ENCODE measurements at places on chromosomes 4 and X.

DNA sequence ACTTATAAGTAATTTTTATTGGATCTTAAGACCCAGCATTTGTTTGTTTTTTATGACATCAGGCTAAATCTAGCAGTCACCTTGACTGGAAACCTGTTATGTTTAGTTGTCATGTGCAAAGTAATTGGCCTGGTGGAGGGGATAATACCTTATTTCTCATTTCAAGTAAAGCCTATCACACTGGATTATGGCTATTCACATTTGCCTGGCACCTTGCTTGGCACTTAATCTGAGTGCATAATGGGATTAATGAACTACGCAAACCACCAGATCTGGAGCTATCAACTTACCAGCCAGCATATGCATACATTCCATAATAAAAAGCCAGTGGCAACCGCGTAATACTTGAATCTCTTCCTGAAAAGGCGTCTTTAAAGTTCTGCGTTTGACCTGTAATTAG, 23.2 kb downstream of the SLC7A11 start:
- no peak for DNase-seq

DNA sequence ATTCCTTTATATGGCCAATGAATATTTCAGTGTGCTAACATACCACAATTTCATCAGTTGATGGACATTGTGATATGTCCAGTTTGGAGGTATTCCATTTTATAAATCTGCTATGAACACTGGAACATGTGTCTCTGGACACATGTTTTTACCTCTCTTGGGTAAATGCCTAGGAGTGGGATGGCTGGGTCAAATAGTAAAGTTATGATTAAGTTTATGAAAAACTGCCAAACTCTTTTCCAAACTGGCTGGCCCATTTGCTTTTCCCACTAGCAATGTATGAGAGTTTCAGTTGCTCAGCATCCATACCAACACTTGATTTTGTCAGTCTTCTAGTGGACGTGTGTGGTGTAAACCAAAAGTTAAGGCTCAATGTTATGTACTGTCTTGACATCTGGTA, 40.5 kb downstream of the CEP44 start:
- DNase-seq: no peak

GRCh38 chr4:156948738-156949137, 22.9 kb downstream of the PDGFC start:
- no peak for DNase-seq

GRCh38 chr4:152266831-152267480, 268.9 kb downstream of the FBXW7 start:
- DNase-seq: no peak

DNA sequence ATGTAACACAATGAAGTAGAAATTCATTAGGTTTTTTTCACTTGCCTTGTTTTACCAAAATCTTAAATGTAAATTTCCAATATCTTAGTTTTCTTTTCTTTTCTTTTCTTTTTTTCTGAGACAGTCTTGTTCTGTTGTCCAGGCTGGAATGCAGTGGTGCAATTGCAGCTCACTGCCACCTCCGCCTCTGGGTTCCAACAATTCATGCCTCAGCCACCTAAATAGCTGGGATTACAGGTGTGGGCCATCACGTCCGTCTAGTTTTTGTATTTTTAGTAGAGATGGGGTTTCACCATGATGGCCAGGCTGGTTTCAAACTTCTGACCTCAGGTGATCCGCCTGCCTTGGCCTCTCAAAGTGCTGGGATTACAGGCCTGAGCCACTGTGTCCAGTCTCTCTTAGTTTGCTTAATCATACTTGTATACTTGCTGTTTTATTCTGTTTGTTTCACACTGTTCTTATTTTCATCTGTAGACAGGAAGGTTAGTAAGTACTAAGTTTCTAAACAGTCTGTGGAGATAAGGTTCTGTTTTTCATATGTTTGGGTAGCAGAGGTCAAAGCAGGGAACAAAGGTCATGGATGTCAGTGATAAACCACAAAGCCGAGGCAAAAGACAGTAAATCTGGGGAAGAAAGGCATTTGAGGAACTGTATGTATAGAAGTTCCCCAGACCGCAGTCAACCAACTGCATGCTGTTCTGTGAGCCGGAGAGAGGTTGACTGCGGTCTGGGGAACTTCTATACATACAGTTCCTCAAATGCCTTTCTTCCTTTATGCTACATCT, 129.1 kb downstream of the CBR4 start:
- no peak for DNase-seq

- no peak for DNase-seq
Measured at GRCh38 chr4:162221148-162221547, 57.3 kb upstream of the FSTL5 start.

GRCh38 chr4:148790691-148791090, 348.5 kb upstream of the NR3C2 start:
- no peak for DNase-seq

GRCh38 chr4:184356366-184356765, 118.0 kb downstream of the IRF2 start:
- no peak for DNase-seq

- DNase-seq: no peak
Measured at GRCh38 chrX:52576946-52577345, 60.1 kb upstream of the XAGE1B start.

Data from stimulated activated CD8-positive, alpha-beta memory T cell treated with anti-CD3 and anti-CD28 coated beads, Interleukin-4, amount 100 ng/mL, for 1 hour (primary cell).